Cardiac ventricle fibroblast (primary cell): ENCODE measurements at places on chromosomes 4 and X. TPM values are rescaled to one million over a fixed set of nuclear protein-coding genes. Genes with fewer than 3 reads are reported as not detected.

The SNCA gene
- total RNA-seq, result 0.87 TPM in 1 of 2 replicates, not detected in the other

The AFF2 gene
- 0.12 and 0.29 TPM in 2 replicates for total RNA-seq

The CFI gene
- 21.2 and 23.8 TPM in 2 replicates for total RNA-seq

The ITIH6 gene
- not detected in 2 replicates for total RNA-seq

The CTBP1 gene
- total RNA-seq, result 126 and 139 TPM in 2 replicates

The EGFL6 gene
- total RNA-seq, result not detected in 2 replicates

The KANTR gene
- total RNA-seq, result 4.8 and 6.9 TPM in 2 replicates

The GNRHR gene
- not detected in 2 replicates for total RNA-seq

The BMP3 gene
- total RNA-seq, result not detected in 2 replicates

The LRIT3 gene
- total RNA-seq, result not detected in 2 replicates

The CACNA1F gene
- total RNA-seq, result not detected in 2 replicates

The MTTP gene
- total RNA-seq, result 0.06 TPM in 1 of 2 replicates, not detected in the other

The CT45A10 gene
- total RNA-seq, result not detected in 2 replicates

The PABPC5 gene
- 3.0 and 3.2 TPM in 2 replicates for total RNA-seq

The IL3RA gene
- total RNA-seq, result 2.8 TPM in 1 of 2 replicates, not detected in the other

The CXorf49B gene
- not detected in 2 replicates for total RNA-seq

The EMD gene
- 34.4 and 50.2 TPM in 2 replicates for total RNA-seq

The RRH gene
- total RNA-seq, result 0.12 TPM in 1 of 2 replicates, not detected in the other

The CT45A2 gene
- total RNA-seq, result not detected in 2 replicates

The FRMD7 gene
- total RNA-seq, result 0.06 TPM in 1 of 2 replicates, not detected in the other

The SPACA5 gene
- total RNA-seq, result not detected in 2 replicates

The USP17L11 gene
- not detected in 2 replicates for total RNA-seq

The TMSB15B gene
- total RNA-seq, result 1.1 and 1.2 TPM in 2 replicates

The REELD1 gene
- total RNA-seq, result not detected in 2 replicates

The SYTL4 gene
- total RNA-seq, result 1.3 and 2.0 TPM in 2 replicates

The ARMCX1 gene
- 37.1 and 39.9 TPM in 2 replicates for total RNA-seq

The SSX3 gene
- not detected in 2 replicates for total RNA-seq

The NLRP2B gene
- not detected in 2 replicates for total RNA-seq

The NAP1L2 gene
- total RNA-seq, result 0.12 TPM in 1 of 2 replicates, not detected in the other

The AFM gene
- not detected in 2 replicates for total RNA-seq

The MAGEA1 gene
- not detected in 2 replicates for total RNA-seq

The VEGFD gene
- 2.3 and 4.2 TPM in 2 replicates for total RNA-seq

The MAGEA12 gene
- not detected in 2 replicates for total RNA-seq

The TLR3 gene
- 8.4 and 9.8 TPM in 2 replicates for total RNA-seq

The DIAPH2 gene
- 14.9 and 15.5 TPM in 2 replicates for total RNA-seq

The TIMM17B gene
- 17.8 and 19.7 TPM in 2 replicates for total RNA-seq

The MAGEA8 gene
- total RNA-seq, result not detected in 2 replicates

The ALAS2 gene
- total RNA-seq, result not detected in 2 replicates

The MTMR8 gene
- 0.15 and 0.56 TPM in 2 replicates for total RNA-seq

The RGS12 gene
- 8.5 and 12.0 TPM in 2 replicates for total RNA-seq

The UGT2B10 gene
- total RNA-seq, result not detected in 2 replicates

The ADH1B gene
- 632 and 682 TPM in 2 replicates for total RNA-seq

The C4orf36 gene
- total RNA-seq, result not detected in 2 replicates

The NDNF gene
- 0.12 and 0.20 TPM in 2 replicates for total RNA-seq
